ENCODE measurements at places on chromosomes 2 and 18.

DNA sequence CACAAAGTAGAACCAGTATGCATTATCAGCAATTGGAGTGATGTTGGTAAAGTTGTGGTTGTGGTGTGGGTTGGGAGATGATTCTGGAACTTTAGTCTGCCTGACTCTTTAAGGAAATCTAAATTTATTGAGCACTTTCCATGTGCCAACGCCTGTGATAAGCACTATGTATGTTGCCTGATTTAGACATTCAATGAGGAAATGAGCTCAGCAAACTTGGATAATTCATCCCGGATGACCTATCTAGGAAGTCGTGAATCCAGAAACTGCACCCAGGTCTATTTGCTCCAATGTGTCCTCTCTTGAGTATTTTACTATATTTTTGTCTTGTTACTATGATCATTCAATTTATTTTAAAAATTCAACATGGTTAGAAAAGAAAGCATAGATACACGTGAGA, 400.8 kb upstream of the MMADHC start:
- no peak for DNase-seq

GRCh38 chr18:78876868-78877267, 102.8 kb upstream of the SALL3 start:
- DNase-seq, result no peak

DNA sequence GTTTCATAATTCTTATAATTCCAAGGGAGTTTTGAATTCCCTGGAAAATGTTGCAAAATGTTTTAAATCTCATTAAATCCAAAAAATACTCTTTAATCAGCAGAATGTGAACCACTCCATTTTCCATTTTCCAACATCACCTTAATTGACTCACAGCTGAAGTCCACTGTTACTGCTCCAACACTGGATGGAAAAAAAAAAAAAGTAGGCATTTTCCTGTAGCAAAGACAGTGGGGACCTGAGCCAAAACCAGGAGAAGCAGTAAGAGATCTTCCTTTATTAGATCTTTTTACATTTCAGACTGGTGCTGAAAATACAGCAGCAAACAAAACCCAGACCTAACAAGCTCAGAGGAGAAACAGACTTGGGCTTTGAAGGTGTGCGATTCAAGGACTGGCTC, 62.4 kb upstream of the SPATS2L start:
- no peak for DNase-seq

GRCh38 chr2:3575534-3576262, 638 bp downstream of the RPS7 start:
- no peak for DNase-seq

GRCh38 chr2:100606726-100607343, 44.0 kb downstream of the PDCL3 start:
- peak; percentile 38 for DNase-seq

GRCh38 chr2:28681158-28681571, 70.5 kb upstream of the PPP1CB start:
- DNase-seq, result peak; percentile 82

DNA sequence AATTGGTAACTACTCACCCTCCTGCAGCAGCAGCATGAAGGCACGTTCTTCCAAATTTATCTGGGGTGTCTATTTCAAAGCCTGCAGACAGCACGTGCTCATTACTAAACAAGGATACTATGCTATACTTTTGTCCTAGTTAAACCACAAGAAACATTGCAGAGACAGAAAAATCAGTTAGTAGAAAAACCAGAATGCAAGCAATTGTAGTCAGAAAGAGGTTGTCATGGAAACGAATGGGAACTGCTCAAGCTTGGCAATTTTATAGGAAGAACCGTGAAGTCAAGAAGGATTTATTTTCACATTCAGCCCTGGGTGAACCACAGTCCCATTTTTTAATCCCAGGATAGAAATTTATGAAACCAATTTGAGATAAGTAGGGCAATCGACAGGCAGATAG, 162.2 kb upstream of the PGAP1 start:
- no peak for DNase-seq

DNA sequence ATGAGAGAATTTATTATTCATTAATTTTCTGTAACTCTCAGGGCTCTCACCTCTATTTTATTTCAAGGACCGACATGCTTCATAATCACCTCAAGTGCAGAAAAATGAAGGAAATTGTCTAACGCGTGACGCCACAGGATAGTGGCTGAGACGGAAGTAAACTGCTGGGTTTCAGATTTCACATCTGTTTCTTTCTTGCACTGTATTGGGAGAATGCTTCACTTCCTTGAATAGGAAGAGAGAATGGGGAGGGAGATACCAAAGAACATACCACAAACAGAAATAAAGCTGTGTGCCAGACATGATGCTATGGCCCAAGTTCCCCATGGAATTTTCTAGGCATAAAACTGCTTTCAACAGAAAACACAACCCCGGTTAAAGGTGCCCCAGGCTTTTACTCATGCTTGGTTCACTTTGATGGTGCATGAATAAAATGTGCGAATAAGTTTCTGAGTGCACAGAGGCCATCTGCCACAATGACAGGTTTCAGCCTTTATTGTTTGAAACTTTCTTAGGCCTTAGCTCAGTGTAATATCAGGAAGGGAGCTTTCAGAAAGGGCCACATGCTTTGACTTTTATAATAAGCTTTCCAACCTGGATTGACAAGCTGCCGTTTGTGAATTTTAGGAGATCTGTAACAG, 1116.4 kb downstream of the SOCS6 start:
- DNase-seq, result no peak

DNA sequence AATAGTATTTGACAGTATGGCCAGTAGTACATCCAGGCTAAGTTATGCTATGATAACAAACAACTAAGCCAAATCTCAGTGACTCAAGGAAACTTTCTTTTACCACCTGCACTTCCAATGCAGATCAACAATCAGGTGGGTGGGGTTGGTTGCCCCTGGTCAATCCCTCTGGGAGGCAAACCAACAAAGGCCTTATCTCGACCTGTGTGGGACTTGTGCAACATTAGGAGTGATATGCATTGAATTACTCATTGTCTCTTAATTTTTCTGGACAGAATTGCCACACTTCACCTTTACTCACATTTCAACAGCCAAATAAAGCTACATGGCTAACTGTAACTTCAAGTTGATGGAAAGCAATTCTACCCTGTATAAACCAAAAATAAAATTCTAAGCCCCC, 1049.3 kb upstream of the CDH2 start:
- peak; percentile 55 for DNase-seq

- DNase-seq, result no peak
Measured at GRCh38 chr18:36031903-36032302, 35.5 kb downstream of the RPRD1A start.

DNA sequence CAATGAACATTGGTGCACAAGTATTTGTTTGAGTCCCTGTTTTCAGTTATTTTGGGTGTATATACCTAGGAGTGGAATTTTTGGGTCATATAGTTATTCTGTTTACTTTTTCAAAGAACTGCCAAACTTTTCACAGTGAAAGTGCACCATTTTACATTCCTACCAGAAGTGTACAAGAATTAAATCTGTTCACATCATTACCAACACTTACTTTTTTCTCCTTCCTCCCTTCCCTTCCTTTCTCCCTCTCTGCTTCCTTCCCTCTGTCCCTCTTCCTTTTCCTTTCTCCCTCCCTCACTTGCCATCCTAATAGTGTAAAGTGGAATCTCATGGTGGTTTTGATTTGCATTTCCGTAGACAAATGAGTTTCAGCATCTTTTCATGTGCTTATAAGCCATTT, 11.9 kb downstream of the ADNP2 start:
- no peak for DNase-seq

GRCh38 chr2:178484245-178485041, 4.2 kb downstream of the PLEKHA3 start:
- no peak for DNase-seq

GRCh38 chr2:164948540-164948939, 6.8 kb downstream of the SLC38A11 start:
- DNase-seq, result no peak

- DNase-seq, result no peak
Measured at GRCh38 chr2:68258851-68259250, 6.5 kb upstream of the PPP3R1 start.

DNA sequence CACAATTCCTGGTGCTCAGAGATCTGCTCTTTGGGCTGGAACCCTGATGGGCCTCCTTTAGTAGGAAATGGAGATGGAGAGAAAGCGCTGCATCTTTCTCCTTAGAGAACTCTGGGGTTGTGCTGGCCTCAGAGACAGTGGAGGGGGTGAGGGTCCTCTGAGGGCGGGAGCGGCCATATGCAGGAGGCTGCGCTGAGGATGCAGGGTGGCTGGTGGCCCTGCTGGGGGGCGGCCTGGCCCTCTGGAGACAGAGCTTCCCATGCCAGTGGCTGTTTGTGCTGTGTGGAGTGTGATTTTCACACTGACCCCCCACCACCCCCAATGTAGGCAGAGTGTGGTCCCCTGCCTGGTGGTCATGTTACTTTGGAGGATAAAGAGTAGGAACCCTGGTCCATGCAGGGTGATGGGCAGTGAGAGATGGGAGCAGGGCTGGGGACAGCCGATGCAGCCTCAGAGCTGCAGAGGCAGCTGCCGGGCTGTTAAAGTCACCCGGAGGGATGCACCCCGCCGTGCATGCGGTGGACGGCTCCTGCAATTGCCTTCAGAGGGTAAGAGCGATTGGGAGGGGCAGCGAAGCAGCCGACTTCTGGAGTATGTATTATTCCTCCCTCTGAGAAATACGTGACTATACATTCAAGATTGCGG, 194.6 kb downstream of the FAM210A start:
- no peak for DNase-seq

GRCh38 chr2:128504246-128505149, 185.8 kb upstream of the HS6ST1 start:
- DNase-seq, result no peak

DNA sequence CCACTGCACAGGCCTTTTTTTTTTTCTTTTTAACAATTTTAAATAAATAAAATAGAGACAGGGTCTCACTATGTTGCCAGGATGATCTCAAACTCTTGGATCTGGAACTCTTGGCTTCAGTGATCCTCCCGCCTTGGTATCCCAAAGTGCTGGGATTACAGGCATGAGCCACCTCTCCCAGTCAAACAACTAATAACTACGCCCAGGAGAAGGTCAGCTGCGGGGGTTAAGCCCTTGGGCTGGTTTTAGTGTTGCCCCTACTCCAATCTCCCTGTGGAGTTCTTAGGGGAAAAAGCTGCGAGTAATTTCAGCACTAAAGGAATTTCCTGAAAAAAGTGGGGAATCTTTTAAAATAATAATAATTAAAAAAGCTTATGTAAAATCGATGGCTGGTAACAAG, 96.4 kb upstream of the XPO1 start:
- no peak for DNase-seq

DNA sequence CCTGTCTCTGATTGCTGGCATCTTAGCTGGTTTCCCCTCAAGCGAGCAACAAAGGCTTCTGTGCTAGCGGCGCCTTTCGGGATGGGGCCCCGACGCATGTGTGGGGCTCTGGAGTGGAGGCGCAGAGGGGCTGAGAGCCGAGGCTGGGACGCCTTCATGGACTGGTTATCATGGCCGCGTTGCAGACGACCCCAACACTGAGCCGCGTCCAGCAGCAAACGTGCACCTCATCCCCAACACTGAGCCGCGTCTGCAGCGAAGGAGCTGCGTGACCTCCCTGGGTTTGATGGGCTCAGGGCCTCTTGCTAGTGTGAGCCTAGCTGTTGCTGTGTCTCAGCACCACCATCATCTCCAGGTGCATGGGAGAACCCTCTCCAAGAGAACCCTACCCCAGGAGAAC, 123.7 kb upstream of the CTDP1 start:
- no peak for DNase-seq

DNA sequence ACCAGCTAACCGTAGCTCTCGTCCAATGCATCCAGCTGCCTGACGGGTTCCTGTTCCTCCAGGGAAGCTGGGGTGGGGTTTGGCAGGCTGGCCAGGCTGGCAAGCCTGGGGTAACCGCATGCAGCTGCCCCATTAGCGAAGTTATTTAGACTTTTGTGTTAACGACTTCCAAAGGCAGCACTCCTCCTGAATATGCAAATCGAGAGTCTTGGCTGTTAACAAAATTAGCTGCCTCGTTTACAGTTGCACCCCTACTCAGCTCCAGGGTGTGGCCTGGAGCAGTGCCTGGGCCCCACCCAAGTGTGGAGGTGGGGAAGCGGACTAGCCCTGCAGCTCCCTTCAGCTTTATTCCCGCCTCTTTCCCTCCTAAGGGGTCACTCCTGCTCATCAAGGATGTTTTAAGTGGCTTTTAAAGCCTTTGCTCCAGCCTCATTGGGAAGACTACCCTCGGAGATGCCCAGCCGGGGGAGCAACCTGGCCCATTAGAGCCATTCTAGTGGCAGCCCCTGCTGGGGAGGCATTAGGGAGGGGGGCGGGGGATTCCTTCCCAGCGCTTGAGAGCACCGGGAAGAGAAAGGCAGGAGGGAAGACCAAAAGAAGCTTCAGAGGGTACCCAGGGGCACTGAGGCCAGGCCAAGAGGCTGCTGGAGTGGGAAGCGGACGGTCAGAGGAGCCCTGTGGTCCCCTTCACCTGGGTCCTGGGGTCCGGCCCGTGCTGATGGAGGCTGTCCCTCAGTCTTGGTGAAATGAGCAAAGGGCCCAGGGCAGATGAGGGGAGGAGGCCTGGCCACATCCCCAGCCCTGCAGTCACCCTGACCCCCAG, 204.1 kb downstream of the CELF4 start:
- no peak for DNase-seq

GRCh38 chr2:26230806-26231205, 13.6 kb downstream of the HADHA start:
- DNase-seq, result no peak

- DNase-seq, result no peak
Measured at GRCh38 chr2:31020713-31021112, 117.5 kb downstream of the GALNT14 start.

- no peak for DNase-seq
Measured at GRCh38 chr18:79373736-79374135, 22.0 kb upstream of the NFATC1 start.

All from iris pigment epithelial cell (primary cell).